NCI-H1417 treated with DMSO at 0.1 percent for 48 hours (cell line): ENCODE measurements at places on chromosomes 5 and 9.

DNA sequence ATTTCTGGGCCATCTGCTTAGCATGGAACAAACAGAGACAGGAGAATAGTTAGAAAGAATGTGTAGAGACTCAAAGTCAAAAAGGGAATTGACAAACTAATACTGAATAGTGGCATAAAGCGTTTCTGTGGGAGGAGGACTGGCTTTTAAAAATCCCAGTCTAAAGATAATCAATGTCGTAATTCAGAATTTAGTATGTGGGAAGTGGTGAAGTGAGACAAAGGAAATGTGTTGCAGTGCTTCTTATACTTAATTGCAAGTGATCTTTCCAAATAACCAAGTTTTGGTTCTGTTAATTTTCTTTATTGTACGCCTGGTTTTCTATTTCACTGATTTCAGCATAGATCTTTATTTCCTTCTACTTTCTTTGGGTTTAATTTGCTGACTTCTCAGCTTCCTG, 133.2 kb downstream of the ENTREP1 start:
- no peak for DNase-seq

- DNase-seq = no peak
Measured at GRCh38 chr5:82151662-82152061, 126.5 kb downstream of the RPS23 start.

DNA sequence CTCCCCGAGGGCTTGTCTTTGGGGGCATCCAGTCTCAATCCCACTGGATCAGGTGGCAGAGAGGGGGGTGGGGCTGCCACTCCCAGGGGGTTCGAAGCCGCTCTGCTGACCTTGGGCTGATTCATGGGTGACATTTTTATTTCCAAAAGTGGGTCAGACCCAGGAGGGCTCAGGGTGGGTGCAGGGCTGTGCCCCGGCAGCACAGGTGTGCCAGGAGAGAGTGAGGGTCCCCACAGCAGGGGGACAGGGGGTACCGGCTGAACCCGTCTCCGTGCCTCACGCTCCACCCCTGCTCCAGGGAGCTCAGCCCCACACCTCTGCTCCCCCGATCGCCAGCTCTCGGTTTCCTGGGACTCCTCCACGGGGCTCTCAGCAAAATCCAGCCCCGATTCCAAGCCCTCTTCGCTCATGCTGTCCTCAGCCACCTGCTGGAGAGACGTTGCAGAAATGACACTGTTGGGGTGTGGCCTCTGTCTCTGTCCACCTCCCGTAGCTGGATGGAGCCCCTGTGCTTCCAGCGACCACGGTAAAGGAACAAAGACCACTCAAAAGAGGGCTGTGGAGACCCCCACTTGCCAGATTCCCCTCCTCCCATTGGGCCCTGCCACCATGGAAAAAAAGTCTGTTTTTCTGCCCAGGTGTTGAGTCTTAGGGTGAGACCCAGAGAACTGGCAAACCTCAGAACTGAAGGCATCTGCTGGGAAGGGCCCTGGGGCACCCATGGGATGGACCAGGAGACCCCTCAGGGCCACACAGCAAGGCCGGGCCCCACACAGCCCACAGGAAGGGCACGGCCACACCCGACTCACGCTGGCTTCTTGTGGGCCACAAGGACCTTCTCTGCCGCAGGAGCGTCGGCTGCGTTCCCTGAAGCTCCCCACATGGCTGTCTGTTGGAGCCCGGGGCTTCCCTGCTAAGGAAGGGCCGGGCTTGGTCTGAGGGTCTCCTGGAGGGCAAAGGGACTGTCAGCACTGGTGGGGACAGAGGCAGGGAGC, 10.6 kb upstream of the QSOX2 start:
- no peak for DNase-seq

- DNase-seq = peak; percentile 47
Measured at GRCh38 chr5:67003935-67004729, 192.5 kb downstream of the CD180 start.

- DNase-seq = no peak
Measured at GRCh38 chr5:40652441-40653220, 27.1 kb upstream of the PTGER4 start.

GRCh38 chr5:142571371-142571770, 114.5 kb downstream of the FGF1 start:
- no peak for DNase-seq

GRCh38 chr5:62585306-62585705, 6.7 kb downstream of the LRRC70 start:
- no peak for DNase-seq

GRCh38 chr5:88729084-88729828, 153.7 kb downstream of the MEF2C start:
- DNase-seq = peak; percentile 81

- DNase-seq = no peak
Measured at GRCh38 chr9:91789941-91790340, 160.1 kb downstream of the ROR2 start.

DNA sequence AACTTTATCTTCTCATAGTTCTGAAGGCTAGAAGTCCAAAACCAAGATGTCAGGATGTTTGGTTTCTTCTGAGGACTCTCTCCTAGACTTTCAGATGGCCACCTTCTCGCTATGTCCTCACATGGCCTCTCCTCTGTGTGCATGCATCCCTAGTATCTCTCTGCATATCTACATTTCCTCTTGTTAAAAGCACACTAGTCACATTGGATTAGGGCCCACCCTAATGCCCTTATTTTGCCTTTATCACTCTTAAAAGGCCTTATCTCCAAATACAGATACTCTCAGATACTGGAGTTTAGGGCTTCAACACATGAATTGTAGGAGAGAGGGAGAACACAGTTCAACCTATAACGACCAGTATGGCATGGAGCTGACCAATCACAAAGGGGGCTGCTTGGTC, 151.7 kb downstream of the PRELID2 start:
- DNase-seq = no peak

GRCh38 chr5:141510160-141510559, 21.3 kb downstream of the PCDHGC5 start:
- no peak for DNase-seq

GRCh38 chr9:25704800-25705199, 26.6 kb upstream of the TUSC1 start:
- no peak for DNase-seq

DNA sequence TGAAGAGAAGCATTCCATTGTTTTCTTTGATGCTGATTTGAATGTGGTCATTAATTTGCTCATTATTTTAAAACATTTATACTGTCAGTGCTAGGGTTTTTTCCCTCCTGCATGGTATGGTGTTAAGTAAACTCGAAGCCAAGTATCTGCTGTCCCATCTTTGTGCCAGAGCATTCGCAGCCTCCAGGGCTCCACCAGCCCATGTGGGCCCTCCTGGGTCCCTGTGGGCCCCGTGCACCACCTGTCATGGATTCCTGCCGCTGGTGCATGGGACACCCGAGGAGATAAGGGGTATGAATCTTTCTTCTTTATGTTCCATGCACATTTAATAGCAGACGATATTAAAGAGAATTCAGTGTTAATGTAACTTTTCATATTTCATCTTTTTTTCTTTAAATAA, 95.1 kb downstream of the TRIO start:
- DNase-seq = no peak

GRCh38 chr5:132370971-132371602, 1.6 kb downstream of the SLC22A5 start:
- DNase-seq = no peak

DNA sequence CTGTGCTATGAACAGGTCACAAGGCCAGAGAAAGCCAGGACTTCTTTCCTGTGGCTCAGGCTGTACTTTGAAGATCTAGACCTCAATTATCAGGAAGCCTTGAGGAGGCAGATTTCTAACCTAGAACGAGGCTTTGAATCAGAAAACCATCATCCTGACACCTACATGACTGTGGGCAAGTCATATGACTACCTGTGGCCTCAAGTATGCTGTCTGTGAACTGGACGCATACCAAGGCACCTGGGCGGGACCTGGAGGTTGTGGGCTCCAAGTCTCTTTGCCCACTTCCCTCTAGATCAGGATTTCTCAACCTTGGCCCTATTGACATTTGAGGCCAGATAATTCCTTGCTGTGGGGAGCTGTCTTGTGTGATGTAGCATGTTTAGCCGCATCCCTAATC, 42.5 kb downstream of the KLF4 start:
- DNase-seq = no peak

DNA sequence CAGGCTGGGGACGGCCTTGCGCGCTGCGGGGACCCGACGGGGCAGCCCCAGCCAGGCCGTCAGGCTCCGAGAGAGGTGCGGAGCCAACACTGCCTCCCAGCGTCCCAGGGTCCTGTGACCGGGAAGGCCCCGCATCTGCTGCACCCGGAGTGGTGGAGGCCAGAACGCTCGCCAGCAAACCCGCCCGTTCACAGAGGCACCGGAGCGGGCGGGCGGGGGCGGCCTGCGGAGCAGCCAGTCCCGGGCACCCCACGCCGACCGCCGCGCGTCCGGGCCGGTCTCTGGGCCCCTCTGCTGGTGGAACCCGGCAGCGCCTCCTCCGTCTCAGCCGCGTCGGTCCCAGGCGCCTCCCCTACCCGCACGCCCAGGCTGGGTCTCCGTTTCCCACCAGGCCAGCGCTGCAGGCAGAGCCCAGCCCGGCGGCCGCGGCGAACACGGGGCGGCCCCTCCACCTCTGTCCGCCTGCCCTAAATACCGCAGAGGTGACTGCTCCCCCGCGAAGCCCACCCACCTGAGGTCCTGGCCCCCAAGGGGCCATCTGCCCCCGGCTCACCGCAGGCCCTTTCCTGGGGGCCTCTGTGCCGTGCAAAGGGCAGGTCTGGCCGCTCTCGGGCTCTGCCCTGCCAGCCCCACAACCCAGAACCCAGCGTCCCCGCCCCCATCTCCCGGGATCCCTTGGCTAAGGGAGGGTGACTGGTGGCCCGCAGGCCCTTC, 15.9 kb downstream of the EXD3 start:
- DNase-seq = no peak

GRCh38 chr9:94085062-94085639, 887 bp downstream of the PTPDC1 start:
- no peak for DNase-seq

- DNase-seq = no peak
Measured at GRCh38 chr9:131673068-131673467, 66.8 kb downstream of the RAPGEF1 start.
